ENCODE measurements at places on chromosomes 6 and 20. TPM values are rescaled to one million over a fixed set of nuclear protein-coding genes. Genes with fewer than 3 reads are reported as not detected.

Gene SAMD10
- total RNA-seq: 7.6 TPM

Gene RAD21L1
- total RNA-seq: under 0.01 TPM

Gene ENPP5
- total RNA-seq: 4.7 TPM

Gene HRH3
- 0.49 TPM for total RNA-seq

Gene ELOVL4
- total RNA-seq: 30.0 TPM
